Trophoblast cell (in vitro differentiated cells and primary cell): ENCODE measurements at places on chromosomes 3 and 15.

GRCh38 chr3:141740349-141740748, 2.3 kb downstream of the RNF7 start:
- no peak for DNase-seq
- peaks cover 6% of the 10 kb centered on the region for H3K36me3 ChIP-seq
- H3K4me1 ChIP-seq, result peaks cover 3% of the 10 kb centered on the region
- no peaks in the 10 kb centered on the region for H3K27me3 ChIP-seq
- no peak overlapping the region for H3K4me3 ChIP-seq
- no peak overlapping the region for H3K27ac ChIP-seq

DNA sequence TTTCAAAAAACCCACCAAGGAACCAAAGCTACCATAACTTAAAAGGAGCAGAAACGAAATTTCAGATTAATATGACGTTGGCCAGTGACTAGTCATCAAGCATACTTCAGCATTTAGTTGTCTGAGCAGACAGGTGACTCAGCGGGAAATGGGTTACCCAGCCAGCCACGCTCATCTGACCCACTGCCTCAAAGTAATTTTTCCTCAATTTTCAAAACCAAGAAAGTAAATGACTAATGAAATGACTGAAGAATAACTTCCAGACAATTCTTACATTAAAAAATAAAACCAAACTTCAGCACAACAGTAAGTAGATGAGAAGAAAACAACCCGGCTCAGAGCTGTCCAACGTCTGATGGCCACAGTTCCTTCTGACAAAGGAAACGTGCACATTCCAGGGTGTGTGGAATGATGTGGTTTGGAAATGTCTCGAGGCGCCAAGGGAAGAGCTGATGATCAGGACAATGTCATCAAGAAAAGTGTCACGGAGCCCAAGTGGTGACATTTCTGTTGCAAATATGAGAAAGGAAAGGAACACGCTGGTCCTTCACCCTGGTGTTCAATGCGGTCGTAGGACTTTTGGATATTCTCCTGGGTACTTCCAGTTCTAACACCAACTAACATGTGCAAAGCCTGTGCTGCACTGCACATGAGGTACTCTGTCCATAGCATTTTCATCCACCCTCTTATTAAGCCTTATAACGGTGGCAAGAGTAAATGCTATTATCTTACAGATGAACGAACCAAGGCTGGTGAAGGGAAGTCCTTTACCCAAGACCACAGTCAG, 79.1 kb downstream of the FOXP1 start:
- H3K4me3 ChIP-seq, result no peak overlapping the region
- H3K27ac ChIP-seq, result peak overlapping the region; percentile 57
- DNase-seq, result peak; percentile 78
- H3K4me1 ChIP-seq, result peaks cover 13% of the 10 kb centered on the region
- H3K36me3 ChIP-seq, result no peaks in the 10 kb centered on the region

- peaks cover 18% of the 10 kb centered on the region for H3K4me1 ChIP-seq
- H3K27ac ChIP-seq, result no peak overlapping the region
- H3K27me3 ChIP-seq, result no peaks in the 10 kb centered on the region
- no peaks in the 10 kb centered on the region for H3K36me3 ChIP-seq
- DNase-seq, result no peak
Measured at GRCh38 chr3:55519019-55519418, 31.9 kb upstream of the WNT5A start.

DNA sequence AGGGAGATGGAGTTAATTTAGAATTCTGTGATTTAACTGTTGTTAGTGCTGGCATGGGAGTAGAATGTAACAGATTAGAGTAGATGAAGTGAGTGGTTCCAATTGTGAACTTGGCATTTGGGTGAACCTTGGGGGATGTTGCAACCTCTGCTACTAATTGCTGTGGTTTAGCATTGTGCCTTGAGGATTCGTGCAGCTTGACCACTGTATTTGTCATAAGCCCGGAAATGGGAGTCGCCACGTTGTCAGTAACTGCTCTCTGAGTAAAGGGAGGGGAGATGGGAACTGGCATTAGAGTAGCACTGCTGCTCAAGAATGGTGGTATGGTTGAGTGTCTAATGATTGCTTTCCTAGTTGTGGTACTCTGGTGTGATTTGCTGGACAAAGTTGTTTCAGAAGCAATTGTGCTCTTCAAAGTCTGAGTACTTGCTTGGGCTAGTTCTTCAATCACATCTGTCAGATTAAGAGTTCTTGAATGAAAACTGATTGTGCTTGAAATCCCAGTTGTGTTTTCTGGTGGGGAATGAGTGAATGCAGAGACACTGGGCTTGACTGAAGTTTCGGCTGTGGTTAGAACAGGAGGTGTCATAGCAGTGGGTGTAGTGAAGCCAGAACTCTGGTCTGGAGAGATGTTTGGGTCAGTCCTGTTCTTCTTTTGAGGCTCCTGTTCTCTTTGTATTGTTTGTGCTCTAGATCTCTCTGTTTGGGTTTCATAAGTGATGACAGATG, 15.4 kb downstream of the IGSF10 start:
- H3K4me1 ChIP-seq, result no peaks in the 10 kb centered on the region
- no peaks in the 10 kb centered on the region for H3K27me3 ChIP-seq
- no peak overlapping the region for H3K27ac ChIP-seq
- H3K36me3 ChIP-seq, result peaks cover 2% of the 10 kb centered on the region
- no peak overlapping the region for H3K4me3 ChIP-seq

- H3K4me3 ChIP-seq, result no peak overlapping the region
- no peaks in the 10 kb centered on the region for H3K36me3 ChIP-seq
- peak; percentile 48 for DNase-seq
- H3K4me1 ChIP-seq, result no peaks in the 10 kb centered on the region
Measured at GRCh38 chr3:12049675-12050074, 45.5 kb downstream of the SYN2 start.

DNA sequence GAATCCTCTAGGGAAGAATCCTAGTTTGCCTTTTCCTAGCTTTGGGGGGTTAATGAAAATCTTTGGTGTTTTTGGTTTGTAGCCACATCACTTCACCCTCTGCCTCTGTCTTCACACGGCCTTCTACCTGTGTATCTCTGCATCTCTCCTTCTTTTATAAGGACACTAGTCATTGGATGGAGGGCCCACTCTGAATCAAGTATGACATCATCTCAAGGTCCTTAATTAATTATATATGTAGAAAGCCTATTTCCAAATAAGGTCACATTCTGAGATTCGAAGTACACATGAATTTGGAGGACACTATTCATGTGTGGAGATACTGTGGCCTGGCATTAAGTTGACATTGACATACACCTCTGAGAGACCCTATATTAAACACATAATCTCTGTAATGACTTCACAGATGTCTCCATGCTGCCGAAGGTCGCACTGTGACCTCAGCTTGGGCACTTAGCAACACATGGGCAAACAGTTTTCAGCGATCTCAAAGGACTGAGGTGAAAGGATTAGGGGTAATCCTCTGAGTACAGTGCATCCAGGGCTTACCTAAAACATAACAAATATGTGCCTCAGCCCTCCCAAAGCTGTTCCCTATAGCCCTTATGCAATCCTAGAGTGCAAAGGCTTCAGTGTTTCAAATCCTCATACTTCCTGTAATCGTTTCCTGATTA, 446.0 kb downstream of the FGF12 start:
- no peak overlapping the region for H3K4me3 ChIP-seq
- DNase-seq, result no peak
- no peaks in the 10 kb centered on the region for H3K36me3 ChIP-seq
- no peaks in the 10 kb centered on the region for H3K27me3 ChIP-seq
- no peak overlapping the region for H3K27ac ChIP-seq
- no peaks in the 10 kb centered on the region for H3K4me1 ChIP-seq
